ENCODE measurements at places on chromosomes 2 and 18.

DNA sequence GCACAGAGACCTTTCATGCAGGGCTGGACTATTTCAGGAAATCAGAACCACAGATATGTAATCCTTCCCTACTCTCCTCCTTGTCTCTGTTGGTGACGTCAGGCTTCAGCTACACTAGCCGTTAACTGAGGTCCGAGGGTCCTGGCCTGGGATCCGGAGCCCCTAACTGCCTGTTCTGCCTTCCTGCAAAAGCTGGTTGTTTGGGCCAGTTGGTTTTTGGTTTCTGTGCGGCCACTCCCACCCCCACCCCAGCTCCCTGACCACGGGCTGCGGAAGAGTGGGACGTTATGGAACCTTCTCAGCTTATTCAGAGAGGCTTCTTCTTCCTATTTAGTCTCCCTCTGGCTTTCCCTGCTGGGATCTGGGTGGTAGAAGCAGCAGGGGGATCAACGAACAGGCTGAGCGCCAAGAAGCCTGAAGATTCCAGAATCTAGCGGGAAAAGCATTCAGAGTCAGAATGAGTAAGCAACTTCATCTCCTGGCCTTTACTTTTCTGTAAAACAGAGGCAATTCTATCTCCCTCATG, 49.3 kb upstream of the ROCK2 start:
- no peak for DNase-seq

DNA sequence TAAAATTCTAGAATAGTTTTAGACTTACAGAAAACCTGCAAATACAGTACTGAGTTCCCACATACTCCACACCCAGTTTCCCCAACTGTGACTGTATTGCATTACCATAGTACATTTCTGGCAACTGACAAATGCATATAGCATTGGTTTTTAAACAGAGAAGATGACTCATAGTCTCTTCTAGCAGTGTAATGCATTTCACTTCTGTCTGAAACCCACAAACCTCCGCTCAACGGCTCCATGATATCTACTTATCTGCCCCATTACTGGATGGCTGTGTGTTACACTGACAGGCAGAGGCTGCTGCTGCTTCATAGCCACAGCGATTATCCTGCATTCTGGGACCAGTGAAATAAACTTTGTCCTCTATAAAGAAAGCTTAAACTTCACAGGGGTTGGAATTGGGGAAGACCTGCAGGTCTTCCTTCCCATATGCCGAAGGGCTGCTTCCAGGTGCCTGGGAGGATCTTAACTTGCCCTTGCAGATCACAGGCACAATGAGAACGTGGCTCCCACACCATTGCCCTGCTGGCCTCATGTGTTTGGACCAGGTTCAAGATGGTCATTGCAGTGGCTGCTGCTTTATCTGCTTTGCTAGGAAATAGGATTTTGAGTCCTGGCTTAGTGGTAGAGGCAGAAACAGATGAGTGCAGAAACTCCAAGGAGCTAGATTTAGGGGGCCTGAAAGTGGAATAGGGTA, 742.6 kb upstream of the HS6ST1 start:
- no peak for DNase-seq

DNA sequence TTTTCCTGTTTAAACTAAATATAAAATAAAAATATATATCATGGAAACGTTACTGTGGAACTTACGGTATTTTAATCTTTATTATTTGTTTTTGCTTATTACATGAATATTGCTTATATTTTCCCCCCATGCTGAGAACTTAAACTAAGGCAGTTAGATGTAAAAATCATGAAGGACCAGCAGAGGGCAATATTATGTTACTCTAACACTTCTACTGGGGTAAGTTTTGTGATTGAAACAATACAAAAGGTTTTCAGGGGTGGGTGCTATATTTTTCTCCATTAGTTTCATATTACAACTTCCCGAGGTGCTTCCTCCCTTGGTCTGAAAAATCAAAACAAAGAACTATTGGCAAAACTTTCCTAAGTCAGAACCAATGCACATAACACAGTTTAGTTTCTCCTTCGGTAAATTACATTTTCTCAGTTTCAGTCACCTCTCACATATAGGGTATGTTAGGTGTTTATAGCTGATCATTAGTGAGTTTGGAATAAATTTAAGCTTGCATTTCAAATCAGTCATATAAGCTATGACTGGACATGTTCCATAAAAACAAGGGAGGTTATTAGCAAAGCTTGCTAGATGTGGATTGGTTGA, 54.8 kb downstream of the ZNF407 start:
- no peak for DNase-seq

GRCh38 chr2:200658278-200658864, 72.6 kb downstream of the AOX1 start:
- no peak for DNase-seq

DNA sequence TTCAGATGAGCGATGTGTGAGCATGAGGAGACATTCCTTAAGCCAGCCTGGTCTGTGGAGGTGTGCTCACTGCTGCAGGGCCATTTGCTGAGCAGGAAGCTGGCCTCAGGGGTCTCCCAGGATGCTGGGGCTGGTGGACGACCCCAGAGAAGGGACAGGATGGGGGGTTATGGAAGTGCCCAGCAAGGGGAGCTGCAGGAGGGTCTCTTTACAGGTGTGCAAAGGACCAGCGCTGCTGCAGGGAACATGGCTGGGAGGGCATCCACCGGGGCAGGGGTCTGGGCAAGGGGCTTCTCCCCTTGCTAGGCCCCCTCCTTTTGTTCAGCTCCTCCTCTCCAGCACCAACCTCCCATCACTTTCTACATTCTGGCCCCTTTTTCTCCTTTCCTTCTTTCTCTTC, 185.2 kb downstream of the GBX2 start:
- no peak for DNase-seq

DNA sequence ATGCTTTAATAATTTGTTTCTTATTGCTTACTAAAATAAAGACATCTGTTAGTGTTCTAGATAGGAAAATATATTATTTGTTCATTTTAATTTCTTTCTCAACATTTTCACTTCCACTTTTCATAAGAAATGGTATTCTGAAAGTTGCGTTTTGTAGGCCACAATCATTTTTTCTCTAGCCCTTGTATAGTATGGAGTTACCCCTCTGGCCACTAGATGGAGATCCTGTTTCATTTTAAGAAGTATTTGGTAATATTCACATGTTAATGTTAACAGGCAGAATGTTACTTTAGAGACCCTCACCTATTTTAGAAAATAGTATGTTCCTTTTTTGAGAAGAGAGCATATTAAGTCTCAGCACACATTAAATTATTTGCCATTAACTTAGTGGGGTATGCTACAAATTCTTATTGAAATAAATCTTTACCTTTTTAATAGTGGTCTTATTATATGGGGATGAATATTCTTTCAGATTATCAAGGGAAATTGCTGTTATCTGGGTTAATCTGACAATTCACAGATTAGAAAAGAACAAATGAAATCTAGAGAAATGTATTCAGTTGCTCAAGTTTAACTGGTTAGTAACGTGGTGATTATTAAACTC, 73.9 kb upstream of the TTC27 start:
- DNase-seq: no peak

GRCh38 chr18:79465392-79465991, 69.8 kb downstream of the NFATC1 start:
- DNase-seq: no peak

- no peak for DNase-seq
Observed at GRCh38 chr2:19158896-19159295, 199.5 kb downstream of the OSR1 start.

DNA sequence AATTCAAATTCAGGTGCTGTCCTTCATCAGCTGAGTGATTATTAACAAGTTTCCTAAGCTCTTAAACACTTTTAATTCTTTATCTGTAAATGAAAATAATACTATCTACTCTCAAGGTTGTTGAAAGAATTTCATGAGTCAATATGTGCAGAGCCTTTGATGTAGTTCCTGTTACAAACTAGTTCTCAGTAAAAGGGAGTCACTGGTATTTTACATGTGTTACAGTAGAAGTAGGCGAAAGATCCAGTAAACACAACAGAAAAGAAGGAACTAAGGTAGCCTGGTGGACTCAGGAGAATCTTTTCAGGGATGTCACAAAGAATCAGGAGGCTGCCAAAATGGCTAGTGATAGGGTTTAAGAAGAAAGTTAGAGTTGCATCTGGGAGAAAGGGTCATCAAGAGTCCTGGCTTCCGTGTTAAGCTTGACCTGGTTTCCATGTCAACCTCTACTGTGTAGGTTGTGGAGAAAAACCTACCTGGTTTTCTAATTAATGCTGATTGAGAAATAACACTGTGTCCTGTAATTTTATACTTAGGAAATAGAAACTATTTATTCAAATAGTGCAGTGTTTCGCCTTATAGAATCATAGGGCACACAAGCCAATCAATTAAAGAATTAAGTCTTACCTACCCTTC, 58.3 kb upstream of the TRIB2 start:
- DNase-seq: no peak

DNA sequence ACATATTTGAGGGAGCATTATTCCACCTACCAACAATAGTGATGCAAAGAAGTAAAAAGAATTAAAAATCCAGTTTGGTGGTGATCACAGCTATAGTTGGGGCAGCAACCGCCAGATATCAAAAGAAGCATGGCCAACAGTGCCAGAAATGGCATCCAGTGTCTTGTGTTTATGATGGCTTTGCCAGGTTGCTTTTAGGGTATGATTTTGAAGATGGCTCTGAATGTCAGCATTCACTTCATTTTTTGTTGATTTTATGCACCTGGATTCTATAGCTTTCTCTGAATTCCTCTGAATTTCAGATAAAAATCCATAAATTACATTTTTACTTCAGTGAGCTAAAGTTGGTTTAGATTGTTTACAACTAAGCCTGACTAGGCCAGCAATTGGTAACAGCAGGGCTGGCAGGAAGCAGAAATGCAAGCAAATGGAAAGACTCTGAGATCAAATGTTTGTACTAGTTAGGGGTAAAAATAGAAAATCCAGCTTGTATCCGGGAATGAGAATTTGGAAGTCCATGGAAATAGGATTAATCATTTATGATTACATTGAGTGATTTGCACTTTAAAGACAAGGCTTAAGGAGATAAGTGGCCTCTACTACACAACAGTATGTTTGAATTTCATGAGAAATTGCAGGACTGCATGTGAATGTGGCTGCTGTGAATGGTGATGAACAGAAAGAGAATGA, 40.4 kb downstream of the COL3A1 start:
- DNase-seq: no peak

DNA sequence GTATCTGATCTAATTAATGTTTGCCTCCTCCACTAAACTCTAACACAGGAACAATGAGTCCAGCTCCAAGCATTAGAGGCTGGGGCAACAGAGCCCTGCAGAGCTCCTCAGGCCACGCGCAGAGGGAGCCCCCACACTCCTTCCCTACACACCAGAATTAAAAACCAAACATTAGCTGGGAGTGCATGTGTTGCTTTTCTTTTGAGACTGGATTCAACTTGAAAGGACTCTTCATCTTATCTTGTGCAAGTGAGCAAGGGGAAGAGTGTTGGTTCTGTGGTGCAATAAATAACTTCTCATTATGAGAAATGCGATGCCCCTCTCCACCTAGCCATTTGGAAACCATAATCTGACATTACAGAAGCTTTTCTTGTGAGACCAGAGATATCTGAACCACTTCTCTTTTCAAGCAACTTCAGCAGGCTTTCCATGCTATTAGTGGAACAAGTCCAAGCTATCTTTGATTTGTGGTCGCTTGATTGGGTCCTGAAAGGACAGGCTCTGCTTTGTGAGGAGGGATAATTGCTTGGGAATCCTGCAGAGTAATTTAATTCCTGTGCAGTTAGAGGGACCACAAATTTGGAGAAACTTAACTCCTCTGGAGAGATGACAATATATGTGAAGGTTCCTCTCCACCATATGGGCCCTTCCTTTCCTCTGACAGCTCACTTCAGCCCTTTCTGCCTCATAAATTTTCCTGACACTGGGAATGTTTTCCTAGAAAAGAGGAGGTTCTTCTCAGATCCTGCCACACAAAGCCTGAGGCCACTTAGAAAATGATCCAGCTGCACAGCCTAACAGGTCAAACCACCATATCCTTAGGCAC, 112.5 kb downstream of the ATL2 start:
- no peak for DNase-seq

DNA sequence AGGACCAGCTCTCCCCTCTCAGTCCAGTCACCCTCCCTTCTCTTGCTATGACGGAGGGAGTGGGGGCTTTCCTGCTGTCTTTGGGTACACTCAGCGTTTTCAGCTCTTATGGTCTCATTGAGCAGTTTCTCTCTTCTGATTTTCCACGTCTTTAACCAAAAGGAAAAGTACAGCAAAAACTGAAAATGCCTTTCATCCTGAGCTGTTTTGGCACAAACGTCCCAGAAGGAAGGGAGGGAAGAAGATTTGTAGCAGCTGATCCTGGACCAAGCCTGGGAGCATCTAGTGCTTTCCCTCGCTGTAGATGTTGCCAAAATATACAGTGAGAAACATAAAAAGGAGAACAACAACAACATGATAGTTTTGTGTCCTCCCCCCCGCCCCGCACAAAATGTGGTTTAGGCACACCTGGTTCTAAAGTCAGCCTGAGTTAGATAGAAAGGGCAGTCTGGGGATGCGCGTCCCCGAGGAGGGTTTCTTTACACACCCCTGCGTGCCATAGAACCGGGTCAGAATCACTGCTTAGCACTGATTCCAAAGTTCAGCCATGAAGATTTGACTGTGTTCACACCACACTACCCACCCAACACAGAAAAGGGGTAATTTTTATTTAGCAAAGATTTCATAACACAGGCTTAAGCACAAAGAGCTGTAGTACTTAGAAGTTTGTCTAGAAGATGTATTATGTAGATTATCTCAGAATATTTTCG, 53.4 kb downstream of the SLC40A1 start:
- no peak for DNase-seq

DNA sequence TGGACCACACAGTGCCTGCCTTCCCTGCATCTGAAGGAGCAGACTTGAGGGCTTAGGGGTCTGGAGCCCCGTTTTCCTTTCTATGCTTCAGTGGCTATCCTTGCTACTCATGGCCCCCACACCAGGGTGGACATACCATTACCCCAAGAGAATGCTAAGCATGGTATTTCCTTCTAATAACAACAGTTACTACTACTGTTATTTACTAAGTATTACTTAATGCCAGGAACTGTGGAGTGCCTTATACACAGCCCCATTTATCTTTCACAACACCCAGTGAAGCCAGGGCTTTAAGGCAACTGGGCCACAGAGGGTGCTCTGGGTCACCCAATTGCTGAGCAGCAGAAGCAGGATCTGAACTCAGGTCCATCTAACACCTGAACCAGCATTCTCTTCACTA, 5.8 kb upstream of the PAX8 start:
- DNase-seq: no peak

DNA sequence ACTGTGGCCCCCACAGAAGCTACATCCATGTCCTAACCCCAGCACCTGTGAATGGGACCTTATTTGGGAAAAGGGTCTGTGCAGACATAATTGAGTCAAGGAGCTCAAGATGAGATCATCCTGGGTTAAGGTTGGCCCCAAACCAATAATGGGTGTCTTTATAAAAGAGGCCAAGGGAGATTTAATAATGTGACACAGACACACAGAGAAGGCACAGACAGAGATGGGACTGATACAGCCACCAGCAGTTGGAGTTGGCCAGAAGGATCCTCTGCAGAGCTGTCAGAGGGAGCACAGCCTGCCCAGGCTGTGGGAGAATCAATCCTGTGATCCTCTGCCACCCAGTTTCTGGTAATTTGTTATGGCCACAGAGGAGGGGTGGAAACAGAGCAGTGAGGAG, 26.0 kb downstream of the SNORC start:
- no peak for DNase-seq

All from GM04503 (cell line).